CD4-positive, alpha-beta T cell treated with Interleukin-21 for 1 hour (primary cell): ENCODE measurements at places on chromosomes 5 and 9.

DNA sequence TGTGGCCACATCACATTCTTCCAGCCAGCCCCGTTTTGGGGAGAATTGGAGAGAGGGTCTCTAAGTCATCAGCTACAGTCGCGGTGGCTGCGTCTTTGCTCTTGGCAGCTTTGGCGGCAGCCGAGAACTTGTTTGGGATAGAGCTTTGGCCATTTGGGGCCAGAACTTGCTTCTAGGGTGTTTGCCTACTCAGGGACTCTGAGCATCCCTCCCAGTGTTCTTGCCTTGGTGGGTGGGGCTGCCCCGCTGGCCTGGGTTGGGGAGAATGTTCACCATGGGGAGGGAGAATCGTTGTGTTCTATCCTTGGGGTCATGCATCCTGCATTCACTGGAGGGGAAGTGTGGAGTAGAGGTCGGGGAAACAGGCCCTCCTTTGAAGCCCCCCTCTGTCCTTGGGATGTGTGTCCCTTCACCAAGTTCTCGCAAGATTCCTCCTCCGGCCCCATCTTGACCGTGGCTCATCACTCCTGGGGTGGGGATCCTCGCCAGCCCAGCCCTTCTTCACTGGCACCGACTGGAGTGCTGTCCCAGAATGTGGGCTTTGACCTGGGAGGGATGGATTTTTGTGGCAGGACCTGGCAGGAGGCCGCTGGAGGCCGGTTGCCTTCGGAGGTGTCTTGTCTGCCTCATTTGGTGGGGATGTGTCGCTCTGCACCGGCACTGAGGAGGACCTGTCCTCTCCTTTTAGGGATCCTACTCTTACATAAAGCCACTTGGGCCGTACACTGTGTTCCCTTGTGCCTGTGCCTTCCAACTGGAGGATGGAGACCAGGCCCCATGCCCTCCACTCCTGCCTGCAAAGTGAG lies 3.5 kb downstream of the PHF2 start:
- no peak for DNase-seq

DNA sequence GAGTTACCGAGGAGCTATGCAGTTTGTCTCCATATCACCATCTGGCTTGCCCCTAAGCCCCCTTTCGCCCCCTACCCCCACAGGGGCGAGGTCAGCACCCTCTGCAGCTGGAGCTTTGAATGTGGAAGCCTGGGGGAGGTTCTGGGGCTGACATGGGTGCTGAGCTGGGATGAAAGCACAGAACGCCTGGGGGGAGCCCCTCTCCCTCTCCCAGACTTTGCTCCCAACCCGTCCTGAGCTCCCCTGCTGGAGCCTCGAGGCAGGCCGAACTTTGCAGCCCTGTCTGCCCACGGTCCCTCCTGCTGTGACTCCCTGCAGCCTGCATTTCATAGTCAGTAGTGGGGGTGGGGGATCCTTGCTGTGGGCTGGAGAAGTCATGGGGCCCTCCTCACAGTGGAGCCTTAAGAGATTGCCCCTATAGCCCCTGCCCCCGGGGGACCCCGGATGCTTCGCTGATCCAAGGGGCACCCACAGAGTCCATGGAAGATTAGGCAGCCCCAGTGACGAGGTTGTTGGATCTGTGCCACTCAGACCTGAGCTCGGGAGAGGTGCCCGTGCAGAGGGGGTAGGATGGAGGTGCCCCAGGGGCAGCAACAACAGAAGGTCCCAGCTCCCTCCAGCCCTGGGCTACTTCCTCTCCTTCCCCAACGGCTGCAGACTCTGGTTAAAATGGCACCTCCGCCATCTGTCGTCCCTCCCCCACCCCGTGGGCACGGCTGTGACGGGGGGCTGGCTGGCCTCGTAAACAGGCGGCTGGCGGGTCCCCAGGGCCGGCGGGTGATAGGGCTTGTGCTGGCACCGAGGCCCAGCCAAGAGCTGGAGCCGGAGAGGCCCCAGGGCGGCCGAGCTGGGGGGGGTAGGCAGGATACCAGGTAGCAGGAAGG lies 162.0 kb downstream of the C9orf50 start:
- peak; percentile 20 for DNase-seq

GRCh38 chr9:38292480-38292879 lies 100.0 kb upstream of the ALDH1B1 start:
- DNase-seq, result no peak

DNA sequence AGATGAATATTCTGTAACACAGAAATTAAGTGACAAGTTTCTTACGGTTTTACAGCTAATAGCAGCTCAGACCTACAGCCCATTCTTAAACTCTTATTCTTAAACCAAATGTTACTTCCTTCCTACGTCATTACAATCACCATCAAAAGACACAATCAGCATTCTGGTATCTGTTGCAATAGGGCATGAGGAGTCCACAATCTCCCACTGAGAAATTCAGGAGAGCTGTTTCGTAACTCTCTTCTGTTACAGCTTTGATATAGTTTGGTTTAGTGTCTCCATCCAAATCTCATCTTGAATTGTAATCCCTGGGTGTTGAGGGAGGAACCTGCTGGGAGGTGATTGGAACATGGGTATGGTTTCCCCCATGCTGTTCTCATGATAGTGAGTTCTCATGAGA lies 163.4 kb downstream of the GAS1 start:
- no peak for DNase-seq

DNA sequence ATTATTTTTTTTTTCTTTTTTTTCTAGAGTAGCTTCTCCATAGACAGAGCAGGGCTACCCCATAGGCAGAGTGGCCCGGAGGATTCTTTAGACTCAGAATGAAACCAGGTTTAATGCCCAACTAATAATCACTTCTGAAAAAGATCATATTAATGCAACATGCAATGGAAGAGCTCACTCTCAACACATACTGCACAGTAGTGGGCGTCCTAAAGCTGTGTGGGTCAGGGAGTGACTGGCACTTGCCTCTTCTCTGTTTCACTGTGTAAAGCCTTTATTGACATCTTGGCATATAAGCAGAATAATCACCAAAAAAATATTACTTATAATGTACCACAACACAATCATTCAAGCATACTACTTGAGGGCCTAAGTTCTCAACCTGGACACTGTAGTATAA lies 11.1 kb downstream of the PWWP2A start:
- no peak for DNase-seq
